Diencephalon (tissue), 1 donor: ENCODE measurements at places on chromosomes 3 and 15. TPM values are rescaled to one million over a fixed set of nuclear protein-coding genes. Genes with fewer than 3 reads are reported as not detected.

The TLR9 gene
- under 0.01 TPM for total RNA-seq

The RETNLB gene
- total RNA-seq: not detected

The CYP1A2 gene
- not detected for total RNA-seq

The AGBL1 gene
- 3.0 TPM for total RNA-seq

The MEIS2 gene
- 186 TPM for total RNA-seq

The MNS1 gene
- 4.8 TPM for total RNA-seq

The PLCH1 gene
- 30.9 TPM for total RNA-seq

The IQCH gene
- 7.8 TPM for total RNA-seq

The IL5RA gene
- total RNA-seq: 11.1 TPM

The FBXW12 gene
- 1.8 TPM for total RNA-seq

The TNNC1 gene
- total RNA-seq: not detected

The EXD1 gene
- under 0.01 TPM for total RNA-seq

The ITIH3 gene
- total RNA-seq: not detected

The MUC20 gene
- total RNA-seq: 3.5 TPM

The IGSF11 gene
- 19.6 TPM for total RNA-seq

The CDV3 gene
- total RNA-seq: 125 TPM

The CHRNA7 gene
- total RNA-seq: 12.7 TPM
